ENCODE measurements at places on chromosomes 1 and 21.

GRCh38 chr1:183842795-183843144 is 37.9 kb downstream of the RGL1 start:
- no peak for DNase-seq

DNA sequence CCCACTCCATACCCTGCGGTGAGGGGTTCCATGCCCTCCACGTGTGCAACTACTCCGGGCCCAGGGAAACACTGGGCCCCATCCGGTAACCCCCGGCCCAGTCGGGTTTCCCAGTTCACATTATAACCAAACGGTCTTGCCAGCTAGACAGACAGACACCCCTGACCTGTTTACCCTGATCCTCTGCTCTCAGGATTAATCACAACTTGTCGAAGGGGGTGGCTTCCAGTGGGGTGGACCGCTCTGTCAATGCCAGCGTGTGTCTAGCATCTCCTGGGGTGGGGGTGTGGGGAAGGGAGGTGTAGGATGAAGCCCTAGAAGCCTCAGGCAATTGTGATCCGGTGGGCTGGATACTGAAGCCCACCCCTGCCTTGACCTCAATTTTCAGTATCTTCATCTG is 4.6 kb upstream of the OLIG2 start:
- no peak for DNase-seq

DNA sequence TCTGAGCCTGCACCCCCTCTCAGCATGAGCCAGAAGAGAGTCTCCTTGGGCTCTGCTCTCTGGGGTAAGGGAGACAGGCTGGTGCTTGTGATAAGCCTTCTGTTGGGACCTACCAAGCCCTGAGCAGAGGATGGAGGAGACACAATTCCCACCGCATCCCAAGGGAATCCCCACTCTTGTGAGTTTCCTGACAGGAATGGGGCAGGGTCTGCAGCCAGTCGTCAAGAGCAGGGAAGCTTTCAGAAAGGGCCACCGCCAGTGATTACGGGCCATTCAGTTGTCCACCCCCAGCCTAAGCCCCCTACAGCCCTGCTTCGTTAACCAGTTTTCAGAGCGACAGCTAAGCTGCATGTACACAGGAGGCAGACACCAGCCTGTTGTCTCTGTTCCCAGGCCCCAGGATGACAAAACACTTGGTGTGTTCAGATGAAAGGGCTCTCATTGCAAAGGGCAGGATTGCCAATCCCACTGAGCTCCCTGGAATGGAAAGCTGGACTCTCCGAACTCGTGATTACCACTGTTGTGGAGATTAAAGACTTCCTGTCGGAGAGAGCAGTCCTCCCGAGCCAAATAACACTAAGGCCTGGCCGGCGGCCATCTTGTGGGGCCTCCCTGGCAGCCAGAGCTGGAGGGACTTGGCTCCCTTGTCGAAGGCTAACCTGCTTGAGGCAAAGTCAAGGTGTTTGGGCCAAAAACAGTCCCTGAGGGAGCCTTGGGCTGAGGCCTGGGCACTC is 37.4 kb upstream of the SLC30A1 start:
- no peak for DNase-seq

GRCh38 chr1:206097381-206097780 is 19.8 kb downstream of the AVPR1B start:
- no peak for DNase-seq

DNA sequence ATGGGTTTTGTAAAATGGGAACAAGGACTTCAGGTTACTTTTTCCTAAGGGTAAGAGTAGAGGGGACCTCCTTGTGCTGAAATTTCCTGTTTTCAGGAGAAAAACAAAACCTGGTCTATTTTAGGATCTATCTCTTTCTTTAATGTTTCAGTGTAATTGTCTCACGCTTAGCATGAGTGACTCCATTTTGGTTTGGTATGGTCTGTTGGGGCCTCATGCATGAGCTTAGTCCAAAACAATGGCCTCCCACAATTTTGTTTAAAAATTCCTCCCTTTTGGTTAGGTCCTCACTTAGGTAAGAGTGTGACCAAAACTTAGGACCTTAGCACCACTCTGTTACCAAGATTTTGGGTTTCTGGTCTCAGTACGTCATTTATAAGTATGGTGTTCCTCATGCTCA is 67.2 kb upstream of the TEKT2 start:
- no peak for DNase-seq

DNA sequence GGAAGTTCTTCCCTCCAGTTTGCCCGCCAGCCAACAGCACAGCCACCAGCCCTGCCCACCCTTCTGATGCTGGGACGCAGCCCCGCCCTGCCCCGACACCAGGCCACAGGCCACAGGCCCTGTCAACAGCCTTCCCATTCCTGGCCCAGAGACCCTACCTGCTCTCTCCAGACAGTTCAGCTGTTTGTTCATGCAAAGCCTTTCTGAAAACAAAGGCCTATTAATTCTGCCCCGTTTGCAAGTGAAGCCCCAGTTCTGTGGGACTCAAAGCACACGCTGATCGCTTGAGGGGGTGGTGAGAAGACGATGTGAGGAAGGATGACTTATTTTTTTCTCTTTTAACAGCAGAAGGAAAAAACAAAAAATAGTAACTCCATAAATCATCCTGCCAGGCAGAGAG is 55.4 kb upstream of the KIF26B start:
- DNase-seq = no peak

DNA sequence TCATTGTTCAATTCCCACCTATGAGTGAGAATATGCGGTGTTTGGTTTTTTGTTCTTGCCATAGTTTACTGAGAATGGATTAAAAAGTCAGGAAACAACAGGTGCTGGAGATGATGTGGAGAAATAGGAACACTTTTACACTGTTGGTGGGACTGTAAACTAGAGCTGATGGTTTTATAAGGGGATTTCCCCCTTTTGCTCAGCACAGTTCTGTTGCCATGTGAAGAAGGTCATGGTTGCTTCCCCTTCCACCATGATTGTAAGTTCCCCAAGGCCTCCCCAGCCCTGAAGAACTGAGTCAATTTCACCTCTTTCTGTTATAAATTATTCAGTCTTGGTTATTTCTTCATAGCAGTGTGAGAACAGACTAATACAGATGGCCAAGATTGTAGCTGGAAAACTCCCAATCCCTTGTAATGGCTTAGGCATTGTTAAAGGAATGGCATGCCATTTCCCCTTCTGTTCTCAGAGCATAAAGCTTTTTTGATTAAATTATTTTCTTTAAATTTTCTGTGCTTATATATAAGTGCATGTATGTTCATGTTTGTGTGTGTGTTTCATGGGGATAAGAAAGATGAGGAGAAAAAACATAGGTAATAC is 144.8 kb downstream of the BACH1 start:
- DNase-seq = no peak

GRCh38 chr21:37528150-37528937 is 161.8 kb downstream of the DYRK1A start:
- DNase-seq = no peak

GRCh38 chr1:244319283-244320132 is 132.2 kb downstream of the ADSS2 start:
- DNase-seq = peak; percentile 97

DNA sequence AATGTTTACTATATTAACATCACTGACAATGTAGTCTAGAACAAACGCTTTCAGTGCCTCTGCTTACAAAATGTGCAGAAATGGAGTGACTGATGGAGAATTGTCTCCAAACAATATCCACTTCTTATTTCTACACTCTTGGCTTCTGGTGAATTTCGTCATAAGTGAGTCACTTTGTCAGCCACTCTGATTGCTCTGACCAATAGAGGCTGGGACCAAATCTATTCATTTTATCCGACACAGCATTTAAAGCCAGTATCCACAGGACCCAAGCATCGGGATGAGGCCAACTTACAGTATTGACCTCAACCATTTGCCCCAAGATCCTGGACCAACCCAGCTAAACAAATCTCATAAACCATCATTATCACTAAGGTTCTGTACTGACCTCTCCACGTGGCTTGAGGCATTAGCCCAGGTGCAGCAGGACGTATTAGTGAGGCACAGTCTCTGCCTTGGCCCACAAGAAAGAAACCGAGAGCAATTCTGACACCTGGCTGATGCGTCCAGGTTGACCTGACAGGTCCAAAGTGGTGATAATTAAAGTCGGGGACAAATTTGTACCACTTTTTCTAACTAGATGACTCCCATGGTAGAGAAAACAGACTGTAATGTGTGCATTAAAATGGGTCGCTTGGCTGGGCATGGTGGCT is 53.3 kb upstream of the ERO1B start:
- peak; percentile 37 for DNase-seq

GRCh38 chr1:11482198-11482597 is 3.2 kb downstream of the DISP3 start:
- no peak for DNase-seq

DNA sequence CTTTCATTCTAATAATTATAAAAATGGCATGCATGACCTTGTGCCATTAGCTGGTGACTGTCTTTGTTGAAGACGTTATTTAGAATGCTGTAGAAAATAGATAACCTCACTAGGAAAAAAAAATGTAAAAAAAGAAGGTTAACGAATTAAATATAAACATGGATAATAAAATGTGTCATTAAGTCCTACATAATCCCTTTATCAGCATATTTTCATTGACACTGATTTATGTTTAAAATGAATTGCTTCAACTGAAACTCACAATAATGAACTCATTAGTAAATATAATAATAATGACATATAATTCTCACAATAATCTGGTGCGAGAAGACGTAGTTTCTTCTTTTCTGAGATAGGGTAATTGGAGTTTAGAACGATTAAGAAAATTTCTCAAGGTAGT is 4.7 kb downstream of the TMPRSS15 start:
- no peak for DNase-seq

DNA sequence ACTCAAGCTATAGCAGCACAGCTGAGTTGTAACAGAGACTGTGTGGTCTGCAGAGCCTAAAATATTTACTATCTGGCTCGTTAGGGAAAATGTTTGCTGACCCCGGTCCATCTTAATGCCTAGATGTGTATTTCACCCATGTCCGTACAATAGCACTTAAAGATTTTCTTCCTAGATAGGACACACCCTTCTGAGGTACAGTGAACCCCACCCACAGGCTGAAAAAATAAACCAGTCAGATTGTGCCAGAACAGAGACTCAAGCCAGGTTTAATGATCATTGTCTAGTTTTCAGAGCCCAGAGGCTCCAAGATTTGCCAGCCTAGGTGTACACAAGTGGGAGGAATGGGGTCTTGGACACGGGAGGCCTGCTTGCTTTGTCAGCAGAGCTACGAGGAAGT is 5.6 kb downstream of the AMIGO1 start:
- DNase-seq = no peak

- DNase-seq = no peak
Observed at GRCh38 chr1:57312869-57313268, 111.0 kb downstream of the DAB1 start.

GRCh38 chr1:243452092-243452491 is 196.3 kb downstream of the SDCCAG8 start:
- peak; percentile 91 for DNase-seq

- peak; percentile 80 for DNase-seq
Observed at GRCh38 chr1:77271852-77272580, 9.8 kb upstream of the AK5 start.

GRCh38 chr1:214700437-214700836 is 97.4 kb downstream of the CENPF start:
- no peak for DNase-seq

GRCh38 chr1:109923131-109923945 is 12.7 kb downstream of the CSF1 start:
- no peak for DNase-seq

GRCh38 chr1:24003331-24003972 is 23.3 kb upstream of the SRSF10 start:
- DNase-seq = no peak

- DNase-seq = peak; percentile 84
Observed at GRCh38 chr1:47894410-47895278, 102.5 kb downstream of the TRABD2B start.

DNA sequence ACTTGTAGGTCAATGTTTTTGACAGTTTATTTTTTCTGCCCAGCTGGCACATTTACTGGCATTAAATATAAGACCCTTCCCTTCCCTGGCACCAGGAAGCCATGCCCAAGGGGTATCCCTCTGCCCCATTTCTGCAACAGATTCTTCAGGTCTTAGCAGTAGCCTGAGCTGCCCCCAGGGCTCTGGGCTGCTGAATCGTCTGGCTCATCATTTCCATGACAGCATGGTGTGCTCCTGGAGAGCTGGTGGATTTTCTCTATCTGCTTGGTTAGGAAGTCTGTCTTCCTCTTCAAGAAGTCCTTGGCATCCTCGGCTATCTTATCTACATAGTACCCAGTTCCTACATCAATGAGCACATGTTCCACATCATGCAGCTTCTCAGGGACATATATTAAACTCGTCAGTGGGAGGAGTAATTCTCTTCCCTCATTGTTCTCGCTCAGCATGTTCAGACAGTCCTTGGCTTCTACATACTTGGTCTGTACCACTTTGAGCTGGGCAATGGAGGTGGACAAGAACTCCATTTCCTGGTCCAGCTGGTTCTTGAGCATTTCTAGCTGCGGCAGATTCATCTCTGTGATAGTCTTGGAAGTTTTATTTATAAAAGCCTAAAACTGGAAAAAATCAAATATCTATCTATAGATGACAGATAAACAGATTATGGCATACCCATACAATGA is 23.5 kb downstream of the MIA3 start:
- DNase-seq = no peak

DNA sequence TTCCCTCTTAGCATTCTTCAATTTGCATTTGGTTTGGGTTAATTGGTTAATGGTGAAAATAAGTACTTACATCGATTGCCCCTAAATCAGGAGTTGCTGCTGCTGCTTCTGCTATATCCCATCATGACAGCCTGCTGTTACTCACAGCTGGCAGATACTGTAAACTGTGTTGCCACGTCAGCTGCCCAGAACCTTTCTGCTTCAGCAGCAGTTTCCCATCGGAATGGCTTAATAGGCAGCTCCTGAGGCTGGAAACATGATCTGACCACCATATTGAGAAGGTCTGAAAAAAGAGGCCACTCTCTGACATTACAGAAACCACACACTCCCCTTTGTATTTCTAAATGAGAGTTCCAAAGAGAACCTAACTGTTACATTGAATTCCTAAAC is 14.3 kb upstream of the SEC16B start:
- DNase-seq = no peak

DNA sequence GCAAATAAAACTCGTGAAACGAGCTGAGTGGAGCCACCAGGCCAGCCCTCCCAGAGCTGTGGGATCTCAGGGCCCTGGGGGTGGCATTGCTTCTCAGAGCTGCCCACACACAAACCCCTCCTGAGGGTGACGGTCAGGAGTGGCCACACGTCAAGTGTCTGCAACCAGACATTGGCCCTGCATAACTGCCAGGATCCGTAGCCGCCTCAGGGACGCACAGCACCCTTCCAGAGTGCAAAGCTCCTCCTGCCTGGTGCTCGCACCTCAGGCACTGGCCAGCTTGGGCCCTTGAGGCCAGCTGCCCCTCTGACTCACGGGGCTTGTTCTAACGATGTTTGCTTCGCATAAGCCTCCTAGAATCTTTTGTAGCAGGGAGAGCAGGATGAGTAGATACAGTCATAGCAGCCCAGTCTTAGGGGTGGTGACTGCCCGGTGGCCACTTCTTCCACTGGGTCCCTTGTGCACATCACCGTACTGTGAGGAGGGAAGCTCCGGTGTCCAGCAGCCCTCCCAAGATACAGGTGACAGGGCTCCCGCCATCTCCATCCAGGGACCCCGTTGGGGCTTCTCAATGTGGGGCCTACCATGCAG is 5.0 kb downstream of the WNT3A start:
- DNase-seq = no peak

GRCh38 chr1:89171067-89171438 is 4.8 kb downstream of the GBP7 start:
- DNase-seq = peak; percentile 73

- peak; percentile 67 for DNase-seq
Observed at GRCh38 chr1:151158326-151158725, 1.9 kb downstream of the TNFAIP8L2 start.

- DNase-seq = peak; percentile 22
Observed at GRCh38 chr1:190373705-190374336, 103.8 kb downstream of the BRINP3 start.

GRCh38 chr21:35414056-35414455 is 365.0 kb upstream of the RUNX1 start:
- no peak for DNase-seq
